ENCODE measurements at places on chromosomes 1 and 21.

DNA sequence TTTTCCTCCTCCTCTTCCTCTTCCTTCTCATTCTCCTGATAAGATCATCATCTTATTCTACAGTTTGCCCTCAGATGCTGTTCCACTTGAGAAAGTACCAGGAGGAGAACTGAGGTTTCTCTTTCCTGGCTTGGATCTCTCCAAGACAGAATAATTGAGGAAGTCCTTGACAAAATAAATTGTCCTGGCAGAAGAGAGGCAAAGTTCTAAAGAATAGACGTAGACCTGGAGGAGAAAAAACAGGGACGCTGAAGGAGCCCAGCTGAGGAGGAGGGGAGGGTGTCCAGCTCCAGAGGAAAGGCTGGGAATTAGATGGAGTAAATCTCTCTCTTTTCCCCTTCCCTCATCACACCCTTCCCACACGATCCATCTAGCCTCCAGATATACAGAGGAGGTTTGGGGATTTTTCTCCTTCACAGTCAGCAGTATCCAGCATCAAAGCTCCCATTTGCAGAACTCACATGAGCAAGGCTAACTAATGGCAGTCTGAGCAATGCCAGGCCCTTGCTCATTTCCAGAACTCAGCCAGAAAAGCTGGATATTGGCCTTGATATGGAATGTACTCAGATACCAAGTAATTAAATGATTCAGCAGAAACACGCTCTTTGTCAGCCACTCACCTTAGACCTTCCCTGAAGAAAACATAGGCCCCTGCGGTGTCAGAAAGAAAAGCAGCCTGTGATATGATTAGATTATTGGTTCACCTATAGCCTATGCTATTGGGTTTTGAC is 5.1 kb upstream of the GNG12 start:
- DNase-seq = no peak

DNA sequence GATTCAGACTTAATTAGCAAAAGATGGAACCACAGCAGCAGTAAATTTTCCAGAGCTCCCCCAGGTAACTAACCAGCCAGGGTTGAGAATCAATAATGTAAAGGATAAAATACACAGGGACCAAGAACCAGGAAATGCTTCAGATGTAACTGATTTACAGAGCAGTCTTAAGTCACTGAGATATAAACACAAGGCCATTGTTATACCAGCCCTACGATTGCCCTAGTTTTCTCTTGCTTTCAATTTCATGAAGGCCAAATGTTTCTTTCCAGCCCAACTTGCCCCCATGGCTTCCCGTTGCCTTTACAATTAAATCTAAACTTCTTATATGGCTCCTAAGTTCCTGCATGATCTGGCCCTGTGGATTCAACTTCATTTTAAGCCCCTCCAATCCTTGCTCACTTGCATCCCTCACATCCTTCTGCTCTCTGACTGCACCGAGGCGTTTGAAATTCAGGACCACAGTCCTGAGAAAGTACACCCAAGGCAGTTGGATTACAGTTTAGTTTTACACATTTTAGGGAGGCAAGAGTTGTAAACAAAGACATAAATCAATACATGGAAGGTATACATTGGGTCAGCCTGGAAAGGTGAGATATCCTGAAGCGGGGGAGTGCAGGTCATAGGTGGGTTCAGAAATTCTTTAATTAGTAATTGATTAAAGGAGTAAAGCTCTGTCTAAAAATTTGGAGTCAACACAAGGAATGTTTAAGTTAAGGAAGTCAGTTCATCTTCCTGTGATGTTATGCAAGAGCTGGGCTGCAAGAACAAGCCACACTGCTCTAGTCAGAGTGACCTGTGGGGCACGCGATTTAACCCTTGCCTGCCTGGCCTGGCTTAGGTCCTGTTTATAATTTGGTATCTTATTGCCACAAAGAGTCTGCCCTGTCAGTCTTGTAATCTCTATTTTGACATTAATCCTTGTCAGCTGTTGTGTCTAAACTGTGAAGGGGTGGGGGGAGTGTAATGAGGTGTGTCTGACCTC is 69.9 kb upstream of the COG2 start:
- DNase-seq = no peak

DNA sequence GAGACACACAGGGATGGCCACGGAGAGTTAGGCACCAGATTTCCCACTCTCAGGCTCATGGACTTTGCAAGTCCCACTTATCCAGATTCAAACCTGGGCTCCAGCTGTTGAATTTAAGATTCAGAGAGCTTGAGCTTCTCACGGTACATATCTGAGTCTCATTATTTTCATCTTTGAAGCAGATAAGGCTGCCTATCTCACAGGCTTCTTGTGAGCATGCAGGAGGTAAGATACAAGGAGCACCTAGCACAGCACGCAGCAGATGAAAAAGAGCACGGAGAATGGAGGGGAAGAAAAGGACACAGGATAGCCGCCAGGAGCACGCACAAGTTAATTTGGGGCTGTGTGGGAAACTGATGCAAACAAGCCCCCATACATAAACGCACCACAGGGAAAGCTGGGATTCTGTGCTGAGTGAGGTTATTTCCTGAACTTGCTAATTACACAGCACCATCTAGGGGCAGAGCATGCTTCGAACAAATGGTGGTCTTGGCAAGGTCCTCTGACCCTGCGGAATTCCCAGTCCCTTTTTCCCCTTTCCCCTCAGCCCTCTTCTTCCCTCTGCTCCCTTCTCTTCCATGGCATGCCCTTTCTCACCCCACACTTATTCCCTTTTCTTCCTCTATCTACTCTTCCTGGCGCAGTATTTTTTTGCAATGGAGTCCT is 134.7 kb upstream of the VANGL1 start:
- DNase-seq = no peak

GRCh38 chr1:17277511-17278159 is 28.7 kb downstream of the PADI3 start:
- DNase-seq = no peak

GRCh38 chr1:18630511-18631495 is at the start of gene PAX7:
TSS of gene PAX7 (plus strand) at chr1:18630846. CDS start at chr1:18631604, 758 bp downstream.
- no peak for DNase-seq

- DNase-seq = no peak
Observed at GRCh38 chr1:157870490-157870889, 28.9 kb upstream of the CD5L start.

DNA sequence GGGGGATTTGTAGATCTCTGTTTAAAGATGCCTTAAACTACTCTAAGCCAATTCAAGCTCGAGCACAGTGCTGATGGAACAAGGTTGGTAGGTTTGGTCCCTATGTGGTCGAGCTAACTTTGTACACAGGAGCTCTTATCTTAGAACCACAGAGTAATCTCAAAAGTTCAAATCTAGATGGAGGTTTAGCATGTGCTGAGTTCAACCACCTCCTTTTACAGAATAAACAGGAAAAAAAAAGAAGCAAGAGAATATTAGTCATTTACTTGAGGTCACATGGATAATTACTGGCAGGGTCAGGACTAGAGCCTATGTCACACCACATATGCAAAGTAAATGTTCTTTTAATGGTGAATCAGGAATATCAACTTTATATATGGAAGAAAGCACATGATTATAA is 86.2 kb downstream of the DTL start:
- DNase-seq = no peak

- no peak for DNase-seq
Observed at GRCh38 chr1:205950280-205950679, 7.0 kb upstream of the SLC26A9 start.

GRCh38 chr21:30408782-30409494 is 13.1 kb downstream of the KRTAP13-1 start:
- no peak for DNase-seq

DNA sequence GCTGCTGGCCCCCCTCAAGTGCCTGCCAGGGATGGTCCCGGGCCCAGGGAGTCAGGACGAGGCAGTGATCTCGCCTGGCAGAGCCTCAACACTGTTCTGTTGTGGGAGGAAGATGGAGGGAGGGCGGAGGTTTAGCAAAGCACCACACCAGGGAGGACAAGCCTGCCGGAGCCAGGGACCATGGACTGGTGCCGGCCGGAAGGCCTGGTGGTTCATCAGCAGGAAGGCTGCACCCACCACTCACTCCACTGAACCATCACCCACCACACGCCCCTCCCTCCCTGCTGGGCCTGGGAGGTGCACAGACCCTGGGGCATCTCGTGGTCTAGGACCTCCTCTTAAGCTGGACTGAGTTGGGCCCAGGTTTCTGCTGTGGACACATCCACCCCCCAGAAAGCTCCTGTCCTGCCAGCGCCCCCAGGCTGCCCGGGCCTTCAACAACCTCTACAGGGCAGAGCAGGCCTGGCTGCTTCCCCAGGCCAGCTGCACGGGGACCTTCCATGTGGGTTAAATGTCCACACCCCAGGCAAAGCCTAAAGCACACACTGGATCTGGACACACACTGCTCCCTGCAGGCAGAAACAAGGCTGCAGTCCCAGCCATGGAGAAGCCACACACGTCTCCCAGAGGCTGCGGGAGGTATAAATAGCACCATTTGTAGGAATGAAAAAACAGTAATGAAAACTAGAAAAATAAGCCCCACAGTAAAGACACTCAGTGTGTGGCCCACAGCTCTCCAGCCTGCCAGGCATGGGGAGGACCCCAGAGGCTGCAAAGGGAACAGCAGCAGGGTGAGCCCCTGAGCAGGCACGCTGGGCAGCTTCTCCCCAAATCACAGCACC is 10.4 kb upstream of the TMEM240 start:
- DNase-seq = no peak

GRCh38 chr1:151035167-151035566 is 1.2 kb upstream of the BNIPL start:
- no peak for DNase-seq

DNA sequence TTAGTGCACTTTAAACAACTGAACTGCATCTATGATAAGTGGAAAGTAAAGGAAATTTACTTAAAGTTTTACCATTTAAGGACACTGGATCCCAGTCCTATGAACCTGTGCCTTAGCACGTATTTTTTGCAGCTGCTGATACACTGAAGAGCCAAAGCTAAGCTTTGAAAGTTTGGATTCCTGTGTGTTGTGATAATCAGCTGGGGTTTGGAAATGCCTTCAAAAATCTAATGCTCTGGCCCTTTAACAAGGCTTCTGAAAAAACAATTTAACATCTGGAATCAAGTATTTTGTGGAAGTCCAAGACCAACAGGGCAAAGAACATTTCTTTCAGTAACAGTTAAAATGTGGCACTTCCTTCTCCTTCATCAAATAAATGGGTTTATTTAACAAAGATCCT is 51.8 kb downstream of the DDAH1 start:
- DNase-seq = no peak

DNA sequence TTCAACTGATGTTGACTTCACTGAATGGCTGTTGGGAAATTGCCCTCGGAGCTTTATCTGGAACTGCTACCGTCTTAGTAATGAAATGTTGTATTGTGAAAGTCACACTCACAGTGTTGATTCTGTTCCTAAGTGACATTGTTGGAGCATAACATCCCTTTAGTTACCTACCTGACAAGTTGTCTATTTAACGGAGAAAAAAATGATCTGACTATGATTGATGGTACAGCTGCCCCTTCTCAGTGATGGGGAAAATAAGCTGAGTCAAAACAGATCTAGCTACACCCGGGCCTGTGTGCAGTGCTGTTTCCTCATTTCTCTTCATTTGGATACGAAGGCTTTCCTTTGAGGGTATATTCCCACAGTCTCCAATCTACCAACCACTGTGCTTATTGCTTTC is 472.3 kb upstream of the BRINP3 start:
- no peak for DNase-seq

GRCh38 chr1:230661976-230662375 is 19.7 kb downstream of the COG2 start:
- no peak for DNase-seq

- DNase-seq = no peak
Observed at GRCh38 chr1:3066250-3066711, 2.7 kb upstream of the PRDM16 start.

DNA sequence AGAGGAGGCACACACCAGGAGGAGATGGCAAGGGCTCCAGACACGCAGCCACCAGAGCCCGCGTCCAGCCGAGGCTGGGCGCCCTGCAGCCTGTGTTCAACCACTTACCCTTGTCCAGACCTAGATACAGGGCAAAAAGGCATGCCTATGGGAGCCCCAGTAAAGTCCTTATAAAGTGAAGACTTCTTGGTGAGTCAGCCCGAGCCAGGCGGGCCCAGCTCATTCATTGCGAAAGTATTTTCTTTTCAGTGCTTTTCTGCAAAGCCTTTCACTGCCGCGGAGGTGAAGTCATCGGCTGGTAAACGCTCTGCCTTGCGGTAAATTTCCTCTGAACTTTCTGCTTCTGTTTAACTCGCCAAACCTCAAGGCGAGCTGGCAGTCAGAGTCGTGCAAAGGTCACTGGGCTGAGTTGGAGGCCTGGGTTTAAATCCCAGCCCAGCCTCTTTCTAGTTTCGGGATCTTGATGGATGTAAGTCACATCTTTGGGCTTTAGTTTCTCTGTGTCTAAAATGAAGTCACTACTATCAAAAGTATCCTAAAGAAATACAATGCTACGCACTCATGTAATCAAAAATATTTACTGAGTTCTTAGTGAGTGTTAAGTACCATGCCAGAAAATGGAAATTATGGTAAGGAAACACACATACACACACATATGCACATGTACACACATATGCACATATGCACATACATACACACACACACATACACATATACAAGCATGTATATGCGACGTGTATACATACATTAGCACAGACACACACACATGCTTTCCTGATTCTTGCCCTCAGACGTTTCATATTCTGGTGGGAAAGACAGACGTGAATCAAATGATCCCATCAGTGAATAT is 54.7 kb upstream of the IFFO2 start:
- DNase-seq = peak; percentile 41

GRCh38 chr1:209387969-209388329 is 195.6 kb upstream of the CAMK1G start:
- DNase-seq = no peak

GRCh38 chr1:86507935-86508582 is 38.8 kb upstream of the CLCA4 start:
- DNase-seq = no peak

GRCh38 chr1:221644145-221644448 is 97.8 kb downstream of the DUSP10 start:
- no peak for DNase-seq

DNA sequence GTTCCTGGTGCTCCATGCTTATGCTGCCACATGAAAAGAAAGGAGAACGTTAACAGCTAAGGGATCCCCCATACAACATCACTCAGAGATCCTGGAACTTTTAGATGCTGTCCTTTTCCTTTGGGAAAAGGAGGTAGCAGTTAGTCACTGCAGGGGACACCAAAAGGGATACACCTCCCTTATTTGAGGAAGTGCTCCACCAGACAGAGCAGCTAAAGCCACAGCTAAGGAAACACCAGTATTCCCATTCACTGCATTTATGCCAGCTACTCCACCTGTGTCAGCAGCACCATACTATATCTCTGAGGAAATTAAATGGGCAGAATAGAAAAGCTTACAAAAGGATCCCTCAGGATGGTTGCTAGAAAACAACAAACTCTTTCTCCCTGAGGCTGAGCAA is 26.0 kb upstream of the SLC6A9 start:
- no peak for DNase-seq

DNA sequence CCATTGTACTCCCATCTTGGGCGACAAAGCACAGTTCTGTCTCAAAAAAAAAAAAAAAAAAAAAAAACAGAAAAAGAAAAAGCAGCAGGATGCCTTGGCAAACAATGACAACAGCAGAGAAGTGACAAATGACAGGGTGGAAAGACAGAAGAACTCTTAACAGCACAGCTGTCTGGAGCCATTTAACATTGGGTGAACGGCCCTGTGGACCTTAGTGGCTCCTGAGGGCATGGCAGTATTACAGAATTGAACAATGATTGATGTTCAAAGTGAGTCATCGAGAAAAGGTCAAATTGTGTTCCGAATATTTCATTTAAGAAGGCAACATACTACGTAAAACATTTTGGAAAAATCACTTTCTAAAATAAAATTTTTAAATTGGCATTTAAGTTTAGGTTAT is 30.0 kb downstream of the DNASE2B start:
- no peak for DNase-seq
